ENCODE measurements at places on chromosomes 11 and 22.

- no peak for DNase-seq
These were observed 7.1 kb downstream of the PRPF19 start for GRCh38 chr11:60899046-60899936.

GRCh38 chr22:29641042-29641699 lies 37.7 kb downstream of the NF2 start:
- DNase-seq, result no peak

- DNase-seq, result no peak
These were observed 725.9 kb upstream of the CCDC179 start for GRCh38 chr11:23586173-23586572.

- DNase-seq, result no peak
These were observed 2.6 kb upstream of the ATP5MGL start for GRCh38 chr22:42642806-42643633.

GRCh38 chr11:110196241-110196754 lies 100.1 kb downstream of the RDX start:
- no peak for DNase-seq

DNA sequence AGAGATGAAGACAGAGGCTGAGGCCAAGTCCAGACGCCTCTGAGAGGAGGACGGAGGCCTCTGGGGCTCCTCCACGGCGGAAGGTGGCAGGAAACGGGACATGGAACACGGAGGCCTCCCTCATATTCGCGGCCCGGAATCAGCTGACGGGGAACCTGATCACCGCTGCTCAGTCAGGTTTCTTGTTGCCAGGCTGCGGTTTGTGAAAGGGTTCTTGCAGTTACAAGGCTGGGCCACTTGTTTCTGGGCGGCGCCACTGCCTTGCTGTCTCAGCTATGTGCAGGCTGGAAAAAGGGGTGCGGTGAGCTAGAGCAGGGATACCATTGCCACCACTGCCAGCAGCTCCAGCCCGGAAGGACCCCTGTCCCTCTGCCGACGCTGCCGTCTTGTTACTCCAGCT lies 10.0 kb upstream of the MMP1 start:
- no peak for DNase-seq

DNA sequence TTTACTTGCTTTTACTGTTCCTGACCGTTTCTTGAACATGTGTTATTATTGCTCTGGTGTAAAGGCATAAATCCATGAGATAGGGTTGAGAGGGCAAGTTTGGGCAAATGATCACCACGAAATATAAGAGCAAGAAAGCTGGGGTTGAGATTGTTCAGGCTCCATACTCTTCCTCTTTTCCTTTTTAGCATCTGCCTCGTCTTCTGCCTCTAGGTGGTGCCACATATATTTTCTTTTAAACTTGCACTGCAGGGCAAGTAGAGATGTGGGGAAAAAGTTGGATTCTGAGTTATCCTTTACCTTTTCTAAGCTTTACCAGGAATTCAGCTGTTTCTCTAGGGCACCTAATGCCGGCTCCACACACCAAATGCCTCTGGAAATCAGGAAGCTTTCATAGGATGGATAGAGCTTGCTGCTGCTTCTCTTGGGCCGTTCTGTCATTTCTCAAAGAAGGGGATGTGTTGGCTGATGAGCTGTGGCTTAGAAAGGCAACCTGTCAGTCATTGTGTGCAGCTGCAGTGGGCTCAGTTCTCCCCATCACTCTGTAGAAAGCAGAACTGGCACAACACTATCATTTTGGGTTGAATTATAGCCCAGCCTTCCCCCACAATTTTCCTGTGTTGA lies 98.2 kb downstream of the LDLRAD3 start:
- DNase-seq, result no peak

- no peak for DNase-seq
These were observed 73.6 kb downstream of the TRIM29 start for GRCh38 chr11:120064341-120064740.

- DNase-seq, result no peak
These were observed 4.1 kb upstream of the MEI1 start for GRCh38 chr22:41695211-41695610.

- no peak for DNase-seq
These were observed 73.5 kb downstream of the COMMD9 start for GRCh38 chr11:36215693-36216060.

Data from stimulated activated CD4-positive, alpha-beta T cell treated with anti-CD3 and anti-CD28 coated beads, Interleukin-15, amount 100 ng/mL, for 1 hour (primary cell).